Caco-2 (cell line): ENCODE measurements at places on chromosomes 3 and 15. TPM values are rescaled to one million over a fixed set of nuclear protein-coding genes. Genes with fewer than 3 reads are reported as not detected.

CAV3 gene
- not detected in 2 replicates for total RNA-seq

ISG20 gene
- 6.4 and 7.7 TPM in 2 replicates for total RNA-seq

GRCh38 chr3:99833617-99834205 lies 16.0 kb downstream of the CMSS1 start:
- no peaks in the 10 kb centered on the region for H3K4me1 ChIP-seq
- H3K27me3 ChIP-seq = no peaks in the 10 kb centered on the region
- DNase-seq = no peak
- no peak overlapping the region for H3K4me3 ChIP-seq
- H3K36me3 ChIP-seq = no peaks in the 10 kb centered on the region

SLC9C1 gene
- 0.23 TPM in 1 of 2 replicates, not detected in the other for total RNA-seq

SAMMSON gene
- total RNA-seq = not detected in 2 replicates

DNA sequence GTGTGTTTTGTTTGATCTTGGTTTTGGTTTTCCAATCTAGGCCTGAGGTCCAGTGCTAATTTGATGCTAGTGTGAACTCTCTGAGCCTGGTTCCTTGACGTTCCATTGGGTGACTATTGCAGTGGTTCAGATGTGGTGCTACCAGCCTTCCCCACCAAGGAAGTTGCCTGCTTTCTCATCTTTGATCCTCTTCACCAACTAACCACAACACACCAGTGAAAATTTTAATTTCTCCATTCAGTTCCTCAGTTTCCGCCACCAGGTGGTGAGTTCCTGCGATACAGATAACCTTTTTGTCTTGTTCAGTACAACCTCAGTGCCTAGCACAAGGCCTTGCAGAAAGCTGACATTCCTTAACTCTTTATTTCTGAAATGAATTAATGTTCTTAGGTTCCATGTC lies 337.4 kb upstream of the TPRG1 start:
- H3K27ac ChIP-seq = no peak overlapping the region
- H3K4me1 ChIP-seq = 0 out of 2 replicates have a peak, but pooled peaks cover 6% of the 10 kb centered on the region
- H3K36me3 ChIP-seq = peaks cover 2% of the 10 kb centered on the region; the same call in 1 of the 2 replicates
- H3K4me3 ChIP-seq = no peak overlapping the region

DNA sequence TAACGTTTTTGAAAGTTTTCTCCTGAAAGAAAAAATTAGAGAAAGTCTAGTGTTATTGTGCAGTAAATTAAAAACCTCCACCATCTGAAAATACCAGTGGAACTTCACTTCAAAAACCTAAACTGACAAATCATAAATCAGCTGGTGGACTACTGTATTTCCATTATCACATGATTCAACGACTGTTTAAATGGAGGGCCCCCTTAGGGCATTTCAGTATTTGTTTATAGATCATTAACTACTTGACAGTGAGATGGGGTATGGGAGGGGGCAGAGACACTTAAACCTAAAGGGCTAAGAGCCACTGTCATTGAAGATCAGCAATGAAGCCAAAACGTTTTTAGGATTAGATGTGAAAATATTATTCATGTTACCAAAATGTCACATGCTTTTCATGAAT lies 8.8 kb upstream of the C15orf61 start:
- H3K4me1 ChIP-seq = no peaks in the 10 kb centered on the region
- DNase-seq = no peak
- no peak overlapping the region for H3K4me3 ChIP-seq
- H3K36me3 ChIP-seq = no peaks in the 10 kb centered on the region
- H3K27ac ChIP-seq = no peak overlapping the region

- DNase-seq = no peak
- H3K4me3 ChIP-seq = no peak overlapping the region
- no peaks in the 10 kb centered on the region for H3K27me3 ChIP-seq
- H3K36me3 ChIP-seq = no peaks in the 10 kb centered on the region
Observed at GRCh38 chr3:115787818-115788217, 164.5 kb downstream of the GAP43 start.

GRCh38 chr3:39166134-39166710 lies 12.8 kb upstream of the CSRNP1 start:
- no peak overlapping the region for H3K27ac ChIP-seq
- no peak for DNase-seq
- H3K27me3 ChIP-seq = no peaks in the 10 kb centered on the region
- H3K36me3 ChIP-seq = no peaks in the 10 kb centered on the region

DNA sequence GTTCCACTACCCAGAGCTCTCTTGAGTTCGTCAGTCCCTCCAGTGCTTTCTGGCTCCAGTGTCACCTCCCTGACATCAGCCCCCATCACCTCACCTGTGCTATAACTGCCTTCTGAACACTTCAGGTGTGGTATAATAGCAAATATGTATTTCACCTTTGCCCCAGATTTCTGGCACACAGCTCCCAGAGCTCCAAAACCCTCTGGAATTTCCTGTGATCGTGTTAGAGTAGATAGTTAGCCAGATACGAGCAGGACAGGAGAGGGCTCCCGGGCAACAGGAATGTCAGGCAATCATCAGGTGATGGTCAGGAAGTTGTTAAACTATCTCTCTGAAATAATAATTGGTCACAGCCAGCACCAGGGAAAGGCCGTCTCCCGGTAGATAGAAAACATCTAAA lies 22.6 kb upstream of the LIMD1 start:
- H3K4me1 ChIP-seq = no peaks in the 10 kb centered on the region
- no peaks in the 10 kb centered on the region for H3K36me3 ChIP-seq
- no peak overlapping the region for H3K27ac ChIP-seq

DNA sequence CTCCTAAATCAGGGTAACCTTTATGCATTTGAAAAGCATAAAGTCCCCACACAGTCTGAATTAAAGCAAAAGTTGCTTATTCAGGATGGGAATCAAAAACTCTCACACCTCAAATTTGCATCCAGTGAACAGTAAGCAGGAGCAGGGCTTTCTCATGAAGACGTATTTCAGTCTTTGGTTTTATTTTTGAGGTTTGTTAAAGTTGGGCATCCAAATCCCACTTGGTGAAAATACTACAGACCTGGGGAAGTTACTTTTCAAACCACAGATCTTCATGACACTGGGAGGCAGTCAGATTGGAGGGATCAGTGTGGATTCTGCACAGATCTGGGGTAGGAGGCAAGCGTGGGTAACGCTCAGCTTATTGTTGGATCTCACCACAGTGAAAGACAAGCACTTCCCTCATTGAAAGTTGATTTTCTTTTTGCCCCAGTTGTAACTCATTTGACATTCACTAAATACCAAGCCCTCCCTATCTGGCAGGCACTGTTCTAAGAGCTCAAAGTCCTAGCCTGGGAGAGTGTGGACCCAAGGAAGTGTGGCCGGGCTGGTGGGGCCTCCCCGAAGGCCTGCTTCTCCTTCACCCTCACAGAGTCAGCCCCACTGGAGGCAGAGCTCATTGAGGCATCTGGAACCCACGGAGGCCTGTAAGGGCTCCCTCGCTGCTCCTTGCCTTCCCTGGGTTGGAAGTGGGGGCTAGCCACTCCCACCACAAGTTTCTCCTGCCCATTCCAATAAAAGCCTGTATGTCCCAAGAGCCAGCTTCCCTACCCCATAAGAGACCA lies 783 bp upstream of the ISG20 start:
- DNase-seq = peak; percentile 65
- H3K27ac ChIP-seq = peak overlapping the region; percentile 95
- peaks cover 33% of the 10 kb centered on the region for H3K4me1 ChIP-seq
- peak overlapping the region; percentile 24 for H3K4me3 ChIP-seq
- H3K27me3 ChIP-seq = no peaks in the 10 kb centered on the region
- H3K36me3 ChIP-seq = no peaks in the 10 kb centered on the region; the same call in 1 of the 2 replicates

- no peak overlapping the region for H3K4me3 ChIP-seq
- no peak overlapping the region for H3K27ac ChIP-seq
- no peaks in the 10 kb centered on the region for H3K27me3 ChIP-seq
- no peaks in the 10 kb centered on the region for H3K36me3 ChIP-seq
Observed at GRCh38 chr3:23762214-23762613, 43.5 kb upstream of the UBE2E1 start.

- no peaks in the 10 kb centered on the region for H3K36me3 ChIP-seq
- H3K27ac ChIP-seq = no peak overlapping the region
- H3K4me3 ChIP-seq = no peak overlapping the region
- H3K4me1 ChIP-seq = peaks cover 44% of the 10 kb centered on the region
Observed at GRCh38 chr3:112687616-112688015, 46.7 kb upstream of the CCDC80 start.

SYNPR gene
- total RNA-seq = not detected in 2 replicates

RBP2 gene
- 26.9 and 28.0 TPM in 2 replicates for total RNA-seq
